ENCODE measurements at places on chromosomes 4 and X.

GRCh38 chr4:98539299-98539698, 119.1 kb downstream of the TSPAN5 start:
- no peak for DNase-seq

GRCh38 chr4:54085284-54085683, 14.7 kb upstream of the GSX2 start:
- DNase-seq = no peak

- no peak for DNase-seq
These were observed 159.4 kb downstream of the MGST2 start for GRCh38 chr4:139824882-139825522.

DNA sequence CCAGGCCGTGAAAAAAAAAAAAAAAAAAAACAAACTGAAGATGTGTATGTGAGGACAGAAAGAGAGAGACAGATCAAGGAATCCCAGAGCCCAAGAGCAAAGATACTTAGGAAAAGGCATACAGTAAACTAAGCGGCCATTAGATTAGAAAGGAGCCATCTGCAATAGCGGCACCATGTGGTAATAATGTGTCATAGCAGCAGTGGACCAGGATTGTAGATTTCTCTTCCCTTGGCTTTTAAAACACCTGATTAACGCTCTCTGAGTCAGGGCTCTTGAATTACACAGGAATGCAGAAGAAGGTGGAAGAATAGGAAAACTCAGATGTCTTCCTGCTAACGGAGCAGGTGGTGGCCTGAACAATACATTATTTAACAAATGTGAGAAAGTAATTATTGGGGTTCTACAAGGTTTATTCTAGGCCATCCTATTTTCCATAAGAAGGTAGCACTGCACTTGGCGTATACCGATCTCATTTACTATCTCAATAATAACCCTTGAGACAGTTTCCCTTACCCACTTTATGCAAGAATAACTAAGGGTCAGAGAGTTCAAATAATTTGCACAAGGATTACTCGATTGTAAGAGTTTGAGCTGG, 182.7 kb downstream of the KCNIP4 start:
- no peak for DNase-seq

- no peak for DNase-seq
These were observed 5.2 kb upstream of the BMP15 start for GRCh38 chrX:50905334-50905733.

DNA sequence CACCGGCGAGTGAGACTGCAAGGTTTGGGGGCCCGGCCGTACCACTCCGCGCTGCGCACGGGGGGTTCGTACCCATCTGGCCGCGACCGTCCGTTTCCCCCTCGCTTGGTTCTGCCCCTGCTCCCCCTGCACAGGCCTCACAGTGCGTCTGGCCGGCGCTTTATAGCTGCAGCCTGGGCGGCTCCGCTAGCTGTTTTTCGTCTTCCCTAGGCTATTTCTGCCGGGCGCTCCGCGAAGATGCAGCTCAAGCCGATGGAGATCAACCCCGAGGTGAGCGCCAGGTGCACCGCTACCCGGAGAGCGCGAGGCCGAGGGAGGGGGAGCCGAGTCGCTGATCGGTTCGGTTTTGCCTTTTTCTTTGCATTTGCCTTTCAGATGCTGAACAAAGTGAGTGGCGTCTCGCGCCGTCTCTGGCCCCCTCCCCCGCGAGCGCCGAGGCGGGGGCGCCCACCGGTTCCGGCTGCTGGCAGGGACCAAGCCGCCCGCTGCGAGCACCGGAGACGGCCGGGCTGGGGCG, at the start of gene UCHL1:
UCHL1 (plus strand) TSS at position 189 of the 517 bp plus-strand sequence; CDS start at position 238, 49 bp downstream.
- no peak for DNase-seq

GRCh38 chrX:2628751-2629315, 62.3 kb upstream of the CD99 start:
- DNase-seq = peak; percentile 31

DNA sequence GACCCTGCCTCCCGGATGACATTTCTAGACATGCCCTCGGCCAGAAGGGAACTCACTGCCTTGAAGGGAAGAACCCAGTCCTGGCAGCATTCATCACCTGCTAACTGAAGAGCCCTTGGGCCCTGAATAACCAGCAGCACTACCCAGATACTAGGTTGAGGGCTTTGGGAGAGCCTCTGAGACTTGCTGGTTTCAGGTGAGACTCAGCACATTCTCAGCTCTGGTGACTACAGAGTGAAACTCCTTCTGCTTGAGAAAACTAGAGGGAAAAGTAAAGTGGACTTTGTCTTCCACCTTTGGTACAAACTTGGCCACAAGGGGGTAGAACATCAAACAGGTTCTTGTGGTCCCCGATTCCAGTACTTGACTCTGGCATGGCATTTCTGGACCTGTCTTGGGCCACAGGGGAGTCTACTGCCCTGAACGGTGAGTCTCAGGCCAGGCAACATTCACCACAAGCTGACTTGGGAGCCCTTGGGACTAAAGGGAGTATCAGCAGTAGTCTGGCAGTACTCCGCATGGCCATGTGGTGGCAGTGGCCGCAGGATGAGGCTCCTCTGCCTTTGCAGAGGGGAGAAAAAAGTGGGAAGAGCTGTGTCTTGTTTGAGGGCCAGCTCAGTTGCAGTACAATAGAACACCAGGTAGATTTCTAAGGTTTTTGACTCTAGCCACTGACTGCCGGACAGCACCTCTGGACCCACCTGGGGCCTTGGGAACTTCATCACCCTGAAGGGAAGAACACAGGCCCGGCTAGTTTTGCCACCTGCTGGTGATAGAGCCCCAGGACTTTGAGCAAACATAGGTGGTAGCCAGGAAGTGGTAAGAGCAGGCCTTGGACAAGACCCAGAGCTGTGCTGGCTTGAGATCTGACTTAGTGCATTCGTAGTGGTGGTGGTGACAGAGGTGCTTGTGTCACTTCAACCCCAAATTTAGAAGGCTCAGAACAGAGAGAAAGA, 414.8 kb downstream of the OPHN1 start:
- no peak for DNase-seq

DNA sequence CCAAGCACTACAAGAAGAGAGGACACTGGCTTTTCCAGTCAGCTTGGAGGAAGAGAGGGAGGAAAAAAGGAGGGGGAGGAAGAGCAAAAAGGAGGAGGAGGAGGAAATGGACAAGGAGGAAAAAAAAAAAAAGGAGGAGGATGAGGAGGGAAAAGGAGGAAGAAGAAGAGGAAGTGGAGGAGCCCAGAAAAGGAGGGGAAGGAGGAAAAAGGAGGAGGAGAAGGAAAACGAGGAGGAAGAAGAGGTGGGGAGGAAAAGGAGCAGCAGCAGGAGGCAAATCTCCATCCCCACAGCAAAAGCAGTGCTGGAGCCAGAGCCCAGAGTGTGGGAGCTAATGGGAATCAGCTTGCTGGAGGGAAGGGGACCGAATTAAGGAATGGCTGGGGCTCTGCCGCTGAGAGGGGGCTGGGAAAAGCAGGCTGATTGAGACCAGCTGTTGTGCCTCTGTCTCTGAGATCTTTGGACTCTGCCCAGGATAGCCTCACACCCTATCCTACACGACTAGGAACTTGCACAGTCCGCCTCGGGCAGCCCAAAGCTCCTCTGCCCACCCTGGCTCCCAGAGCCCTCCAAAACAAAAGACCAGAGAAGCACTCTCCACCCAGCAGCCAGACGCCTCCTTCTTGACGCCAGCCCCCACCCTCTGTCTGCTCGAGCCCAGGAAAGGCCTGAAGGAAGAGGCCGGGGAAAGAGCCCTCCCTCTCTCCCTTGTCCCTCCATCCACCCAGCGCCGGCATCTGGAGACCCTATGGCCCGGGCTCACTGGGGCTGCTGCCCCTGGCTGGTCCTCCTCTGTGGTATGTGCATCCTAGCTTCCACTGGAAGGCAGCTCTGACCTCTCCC, at the start of gene XPNPEP2:
XPNPEP2 (plus strand) TSS at position 514 of the 843 bp plus-strand sequence; CDS start at position 749, 235 bp downstream.
- no peak for DNase-seq

GRCh38 chr4:16492872-16493271, 266.6 kb upstream of the TAPT1 start:
- no peak for DNase-seq

GRCh38 chr4:102533904-102534303, 32.7 kb downstream of the NFKB1 start:
- DNase-seq = no peak

DNA sequence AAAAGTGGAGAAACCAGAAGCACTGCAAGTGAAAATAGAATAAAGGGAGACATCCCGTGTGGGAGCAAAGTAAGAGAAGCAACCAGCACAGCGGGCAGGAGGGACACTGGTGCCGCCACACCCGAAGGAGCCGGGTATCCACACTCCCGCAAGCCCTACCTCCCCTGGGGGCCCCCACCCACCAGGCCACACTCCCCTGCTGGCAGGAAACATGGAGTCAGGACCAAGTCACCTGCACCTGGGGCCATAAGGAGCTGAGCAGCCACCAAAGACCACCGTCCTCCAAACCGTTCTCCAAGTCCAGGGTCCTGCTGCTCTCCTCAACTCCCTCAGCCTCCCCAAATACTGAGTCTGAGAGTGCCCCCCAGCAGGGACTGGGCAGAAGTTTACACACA, 30.5 kb downstream of the FGFRL1 start:
- no peak for DNase-seq

Measured in naive thymus-derived CD4-positive, alpha-beta T cell (primary cell).